ENCODE measurements at places on chromosomes 3 and 15. TPM values are rescaled to one million over a fixed set of nuclear protein-coding genes. Genes with fewer than 3 reads are reported as not detected.

GRCh38 chr3:170037463-170038433 is at the start of gene GPR160:
Gene GPR160, plus strand, starts transcription at chr3:170037995. Its CDS starts 45,978 bp downstream, at chr3:170083973.
- peak; percentile 72 for DNase-seq

Gene BNIP2
- 95.3 TPM for total RNA-seq

GRCh38 chr3:60932643-60933042 is 318.6 kb downstream of the FHIT start:
- DNase-seq: peak; percentile 42

Gene ABCF3
- total RNA-seq: 27.4 TPM

DNA sequence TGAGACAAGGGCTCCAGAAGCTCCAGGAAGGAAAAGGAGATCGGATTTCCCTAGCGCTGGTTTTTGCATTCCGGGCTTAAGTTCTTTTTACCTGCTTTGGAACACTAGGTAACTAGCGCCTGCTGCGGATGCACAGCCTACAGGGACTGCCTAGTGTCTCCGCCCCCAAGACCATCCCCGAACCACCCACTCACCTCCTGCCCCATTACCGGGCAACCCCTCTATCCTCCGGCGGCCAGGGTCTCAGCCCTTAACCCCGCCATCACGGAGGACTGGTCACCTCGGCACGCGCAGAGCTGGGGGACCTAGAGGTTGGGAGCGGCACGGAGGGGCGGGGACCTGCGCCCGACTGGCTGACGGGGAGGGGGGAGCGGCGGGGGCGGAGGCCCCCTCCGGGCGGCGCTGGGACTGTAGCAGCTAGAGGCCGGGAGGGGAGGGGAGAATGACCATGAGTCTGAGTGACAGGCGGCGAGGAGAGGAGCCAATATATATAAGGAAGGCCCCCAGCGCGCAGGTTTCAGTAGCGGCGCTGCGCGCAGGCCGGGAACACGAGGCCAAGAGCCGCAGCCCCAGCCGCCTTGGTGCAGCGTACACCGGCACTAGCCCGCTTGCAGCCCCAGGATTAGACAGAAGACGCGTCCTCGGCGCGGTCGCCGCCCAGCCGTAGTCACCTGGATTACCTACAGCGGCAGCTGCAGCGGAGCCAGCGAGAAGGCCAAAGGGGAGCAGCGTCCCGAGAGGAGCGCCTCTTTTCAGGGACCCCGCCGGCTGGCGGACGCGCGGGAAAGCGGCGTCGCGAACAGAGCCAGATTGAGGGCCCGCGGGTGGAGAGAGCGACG is at the start of gene DLL4:
TSS of gene DLL4 (plus strand) at position 520 of the 839 bp plus-strand sequence. CDS start 329 bp downstream, outside the sequence.
- peak; percentile 75 for DNase-seq

Gene TMEM108
- 0.69 TPM for total RNA-seq

Gene GPR156
- 0.66 TPM for total RNA-seq

Gene BSN
- 0.07 TPM for total RNA-seq

DNA sequence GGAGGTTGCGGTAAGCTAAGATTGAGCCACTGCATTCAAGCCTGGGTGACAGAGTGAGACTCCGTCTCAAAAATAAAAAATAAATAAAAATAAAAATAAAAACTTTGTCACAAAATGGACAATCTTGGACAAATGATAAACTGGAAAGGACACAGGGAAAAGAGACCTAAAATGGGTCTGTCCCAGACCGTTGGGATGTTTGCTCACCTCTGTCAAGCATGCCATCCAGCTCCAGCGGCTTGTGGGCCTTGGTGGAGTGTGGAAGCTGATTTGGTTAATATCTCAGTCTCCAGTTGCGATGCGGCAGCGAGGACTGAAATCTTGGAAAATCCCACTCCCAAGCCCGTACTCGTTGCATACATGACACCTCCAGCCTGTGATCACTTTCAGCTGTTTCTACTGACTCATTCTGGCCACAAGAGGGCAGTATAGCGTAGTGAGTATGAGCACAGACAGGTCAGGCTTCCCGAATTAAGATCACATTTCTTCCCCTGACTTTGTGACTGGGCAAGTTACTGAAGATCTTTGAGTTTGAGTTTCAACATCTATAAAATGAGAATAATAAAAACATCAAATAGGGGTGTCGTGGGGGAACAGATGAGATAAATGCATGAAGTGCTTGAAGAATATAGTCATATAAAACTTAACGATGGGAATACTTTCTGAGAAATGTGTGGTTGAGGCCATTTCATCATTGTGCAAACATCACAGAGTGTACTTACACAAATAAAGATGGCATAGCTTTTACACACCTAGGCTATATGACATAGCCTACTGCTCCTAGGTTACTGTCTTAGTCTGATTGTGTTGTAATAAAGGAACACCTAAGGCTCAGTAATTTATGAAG is 19.6 kb upstream of the MOBP start:
- peak; percentile 72 for DNase-seq

DNA sequence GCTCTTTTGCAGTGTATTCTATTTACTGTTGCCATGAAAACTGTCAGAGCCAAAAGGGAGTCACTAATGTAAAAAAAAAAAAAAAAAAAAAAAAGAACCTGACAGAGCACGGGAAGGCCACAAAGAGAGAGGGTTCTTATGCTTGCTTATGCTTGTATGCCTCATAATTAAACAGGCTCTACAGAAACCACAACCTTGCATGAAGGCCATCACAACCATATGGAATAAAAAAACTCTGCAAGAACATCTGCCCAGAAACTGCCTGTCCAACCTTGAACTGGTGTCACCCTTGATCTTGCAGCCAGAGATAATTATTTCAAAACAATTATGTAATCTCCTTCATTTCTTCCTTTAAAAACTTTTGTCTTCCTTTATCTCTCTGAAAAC is 50.1 kb downstream of the CFAP20DC start:
- peak; percentile 14 for DNase-seq

Gene IGSF10
- 4.3 TPM for total RNA-seq

DNA sequence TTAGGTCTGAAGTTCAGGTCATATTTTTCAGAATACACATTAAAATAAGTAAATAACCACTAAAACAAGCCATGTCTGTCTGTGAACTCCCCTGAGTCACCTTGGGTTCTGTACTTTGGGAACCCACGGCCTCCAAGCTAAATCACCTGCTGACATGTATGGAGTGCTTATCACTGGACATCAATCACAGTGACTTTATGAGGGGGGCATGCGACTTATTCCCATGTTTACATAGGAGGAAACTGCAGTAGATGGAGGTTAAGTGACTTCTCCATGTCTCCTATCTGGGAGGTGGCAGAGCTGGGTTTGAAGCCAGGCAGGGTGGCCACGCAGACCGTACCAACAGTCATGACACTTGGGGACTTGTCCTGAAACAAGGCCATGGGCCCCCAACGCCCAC is 8.1 kb downstream of the ITIH4 start:
- no peak for DNase-seq

- peak; percentile 62 for DNase-seq
Observed at GRCh38 chr3:189712906-189713483, 81.8 kb downstream of the TP63 start.

DNA sequence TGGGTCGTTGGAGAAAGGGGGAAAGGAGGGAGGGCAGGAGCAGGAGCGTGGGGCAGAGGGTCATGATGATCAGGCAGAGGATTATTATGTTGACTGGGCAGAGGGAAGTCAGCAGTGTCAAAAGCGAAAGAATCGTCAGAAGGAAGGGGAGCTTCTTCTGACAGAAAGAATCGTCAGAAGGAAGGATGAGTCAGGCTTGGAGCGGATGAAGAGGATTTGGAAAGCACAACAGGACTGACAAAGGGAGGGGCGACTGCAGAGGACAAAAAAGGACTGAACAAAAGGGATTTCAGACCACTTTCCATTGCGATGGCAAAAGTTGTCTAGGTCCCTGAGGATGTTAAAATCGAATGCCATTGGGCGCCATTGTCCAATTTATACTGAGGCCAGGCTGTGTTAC is 1053.5 kb downstream of the SI start:
- peak; percentile 7 for DNase-seq

Gene TJP1
- 45.2 TPM for total RNA-seq

GRCh38 chr3:116441652-116442051 is 3.6 kb downstream of the LSAMP start:
- no peak for DNase-seq

GRCh38 chr3:43998836-43999727 is 242.6 kb upstream of the TOPAZ1 start:
- peak; percentile 71 for DNase-seq

DNA sequence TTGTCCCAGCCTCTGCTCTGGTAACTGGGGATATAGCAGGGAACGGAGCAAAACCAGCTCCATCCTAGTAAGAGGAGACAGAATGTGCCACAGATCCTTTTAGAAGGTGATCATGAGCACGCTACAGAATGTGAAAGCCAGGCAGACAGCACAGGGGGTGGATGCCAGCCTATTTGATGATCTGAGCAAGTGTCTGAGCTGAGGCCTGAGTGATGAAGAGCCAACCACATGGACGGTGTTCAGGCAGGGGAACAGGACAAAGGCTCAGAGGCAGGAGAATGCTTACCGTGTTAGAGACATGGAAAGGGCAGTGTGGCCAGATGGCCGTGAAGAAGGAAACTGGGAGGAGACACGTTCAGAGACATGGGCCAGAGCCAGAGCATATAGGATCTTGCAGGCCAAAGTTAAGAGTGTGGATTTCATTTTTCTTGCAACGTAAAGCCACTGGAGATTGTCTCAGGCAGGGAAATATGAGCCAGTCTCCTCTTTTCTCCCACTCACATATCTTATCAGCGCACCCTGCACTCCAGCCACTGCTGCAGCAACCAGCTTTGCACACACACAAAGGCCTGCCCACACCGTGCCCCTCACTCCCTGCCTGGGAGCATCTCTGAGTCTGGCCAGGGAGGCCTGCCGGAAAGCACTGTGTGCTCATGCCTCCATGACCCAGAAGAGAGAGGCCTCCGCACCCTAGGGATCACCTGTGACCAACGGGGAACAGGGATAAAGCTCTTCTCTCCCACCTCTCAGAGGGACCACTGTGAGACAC is 20.1 kb downstream of the RAB43 start:
- no peak for DNase-seq

DNA sequence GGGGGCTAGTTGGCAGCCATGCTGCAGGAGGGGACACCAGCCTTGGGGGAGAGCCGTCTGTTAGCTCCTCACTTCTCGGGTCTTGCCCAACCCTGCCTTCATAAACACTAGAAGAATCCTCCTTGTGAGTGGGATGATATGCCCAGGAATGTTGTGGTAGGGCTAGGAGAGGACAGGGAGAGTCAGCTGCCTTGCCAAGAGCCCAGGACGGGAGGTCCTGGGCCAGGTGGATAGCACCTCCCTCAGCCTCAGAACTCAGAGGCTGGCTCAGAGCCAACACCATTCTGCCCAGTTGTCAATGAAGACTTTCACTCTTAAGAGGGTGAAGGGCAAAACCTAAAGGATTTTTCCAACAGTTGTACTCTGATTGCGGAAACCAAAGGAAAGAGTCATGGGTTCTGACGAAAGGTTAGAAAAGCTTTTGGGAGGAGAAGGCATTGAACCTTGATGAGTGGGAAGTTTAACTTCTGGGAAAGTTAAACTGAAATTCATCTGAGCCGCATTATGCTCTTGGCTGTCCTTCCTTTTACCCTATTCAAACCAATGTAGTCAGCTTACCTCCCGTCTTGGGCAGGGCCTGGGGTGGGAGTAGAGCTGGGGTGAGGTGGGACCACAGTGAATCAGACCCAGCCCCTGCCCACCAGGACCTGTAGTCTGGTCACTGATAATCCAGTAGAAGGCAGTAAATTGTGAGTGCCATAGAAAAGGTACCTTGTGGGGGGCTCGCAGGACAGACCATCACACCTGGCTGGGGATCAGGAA is 81.9 kb downstream of the FAM43A start:
- no peak for DNase-seq

Gene ATP13A4
- not detected for total RNA-seq

DNA sequence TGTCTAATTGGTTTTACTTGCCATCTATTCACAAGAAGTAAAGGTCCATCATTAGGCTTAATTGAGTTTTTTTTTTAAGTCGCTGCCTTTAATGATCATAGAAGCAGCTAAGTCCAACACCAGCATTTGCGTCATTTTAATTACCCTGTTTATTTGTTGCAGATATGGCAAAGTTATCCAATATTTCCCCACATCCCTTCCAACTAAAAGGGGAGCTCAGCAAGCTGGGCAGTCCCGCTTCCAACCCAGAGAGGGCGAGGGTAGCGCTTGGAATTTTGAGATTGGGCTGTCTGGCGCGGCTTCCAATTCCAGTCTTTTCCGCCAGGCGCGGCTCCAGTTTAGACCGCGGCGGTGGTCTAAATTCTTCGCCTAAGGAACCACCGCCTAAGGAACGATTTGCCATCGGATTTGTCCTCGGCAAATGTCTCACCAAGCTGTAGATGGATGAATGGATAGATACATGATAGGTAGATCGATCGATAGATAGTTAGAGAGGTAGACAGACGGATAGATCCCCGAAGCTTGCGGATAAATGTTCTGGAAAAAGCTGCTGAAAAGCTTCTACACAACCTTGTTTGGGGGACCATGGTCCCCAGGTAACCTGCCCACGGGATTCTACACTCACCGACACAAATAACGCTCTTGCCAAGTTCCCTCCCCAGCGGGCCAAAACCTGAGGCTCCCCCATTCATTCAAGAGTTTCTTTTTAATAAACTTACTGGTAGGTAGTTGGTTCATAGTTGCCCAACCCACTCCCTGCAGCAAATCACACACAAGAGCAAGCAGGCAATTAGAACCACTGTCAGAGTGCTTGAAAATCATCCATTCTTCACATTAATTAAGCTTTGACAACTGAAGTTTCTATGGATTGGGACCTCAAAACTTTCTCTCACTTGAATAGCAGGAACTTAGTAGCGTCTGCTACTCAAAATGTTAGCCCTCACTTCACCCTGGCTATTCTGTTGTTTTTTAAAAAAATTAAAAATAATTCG is 49.1 kb downstream of the ZIC4 start:
- DNase-seq: no peak

DNA sequence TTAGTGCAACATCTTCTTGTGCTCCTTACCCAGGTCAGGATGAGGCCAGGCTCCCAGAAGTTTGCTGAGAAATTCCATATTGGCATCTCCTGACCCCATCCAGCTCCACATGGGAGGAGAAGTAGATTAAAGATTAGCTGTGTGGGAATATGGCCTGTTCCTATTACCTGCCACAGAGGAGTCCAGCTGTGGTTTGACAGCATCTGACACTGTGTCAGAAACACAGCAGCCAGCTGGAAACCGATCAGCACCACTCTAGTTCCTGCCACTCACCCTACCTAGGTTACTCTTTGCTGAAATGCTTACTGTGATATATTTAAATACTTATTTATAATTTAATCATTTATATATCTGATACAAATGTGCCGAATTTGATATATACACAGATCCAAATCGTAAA is 260.3 kb downstream of the FEZF2 start:
- no peak for DNase-seq

GRCh38 chr15:39869254-39869653 is 50.8 kb downstream of the GPR176 start:
- no peak for DNase-seq

GRCh38 chr3:147939839-147940238 is 530.7 kb downstream of the ZIC1 start:
- no peak for DNase-seq

Gene COL6A5
- total RNA-seq: not detected

GRCh38 chr3:159586571-159587202 is 401.9 kb upstream of the IL12A start:
- DNase-seq: peak; percentile 71

DNA sequence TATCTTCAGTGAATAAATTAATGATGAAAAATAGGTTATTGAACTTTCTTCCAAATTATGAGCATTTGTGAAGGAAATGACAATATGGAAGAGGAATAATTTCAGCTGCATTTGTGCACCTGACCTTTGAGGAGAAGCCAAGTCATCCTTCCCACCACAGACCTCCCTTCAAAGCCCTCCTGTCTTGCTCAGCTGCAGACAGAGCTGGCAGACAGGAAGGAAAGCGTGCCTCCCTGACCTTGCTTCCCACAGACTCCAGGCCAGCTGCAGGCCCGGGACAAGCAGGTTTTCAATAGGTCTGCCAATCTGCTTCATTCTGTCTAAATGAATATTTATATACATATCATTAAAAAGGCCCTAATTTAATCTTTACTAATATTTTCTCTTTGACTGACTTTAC is 152.9 kb upstream of the RBMS3 start:
- DNase-seq: peak; percentile 7

Gene TMEM40
- total RNA-seq: 0.74 TPM

Data from M059J (cell line).